ENCODE measurements at places on chromosomes 3 and 15. TPM values are rescaled to one million over a fixed set of nuclear protein-coding genes. Genes with fewer than 3 reads are reported as not detected.

DNA sequence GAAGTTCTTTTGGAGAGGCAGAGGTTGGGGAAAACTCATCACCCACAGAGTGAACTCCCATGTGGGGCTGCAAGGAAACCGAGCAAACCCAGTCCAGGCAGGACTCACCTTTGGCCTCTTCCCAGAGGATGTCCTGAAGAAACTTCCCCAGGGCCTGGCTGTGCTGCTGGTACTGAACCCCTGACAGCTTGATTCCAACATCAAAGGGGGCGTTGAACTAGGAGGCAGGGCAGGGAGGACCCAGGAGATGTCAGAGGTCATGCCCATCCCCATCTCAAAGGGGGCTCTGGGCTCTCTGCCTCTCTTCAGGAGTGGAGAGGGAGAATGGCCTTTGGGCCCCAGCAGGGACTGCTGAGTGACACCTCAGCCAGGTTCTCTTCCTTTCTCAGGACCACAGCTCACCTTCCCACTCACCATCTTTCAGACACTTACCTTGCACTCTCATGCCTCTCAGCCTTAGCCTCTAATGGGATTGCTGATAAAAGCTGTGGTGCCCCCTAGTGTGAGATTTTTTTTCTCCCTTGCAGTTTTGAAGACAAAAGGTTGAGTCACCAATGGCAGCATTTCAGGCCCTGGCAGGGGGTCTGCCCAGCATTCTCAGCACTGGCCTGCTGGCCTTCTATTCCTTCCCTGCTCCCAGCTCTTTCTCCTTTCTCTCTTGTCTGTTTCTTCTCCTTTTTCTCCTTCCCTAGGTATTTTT is 6.0 kb downstream of the GHRL start:
- H3K4me1 ChIP-seq, result peaks cover 42% of the 10 kb centered on the region
- H3K27ac ChIP-seq, result peak overlapping the region; percentile 14
- H3K4me3 ChIP-seq, result no peak overlapping the region
- DNase-seq, result peak; percentile 45

- no peak overlapping the region for H3K27ac ChIP-seq
- DNase-seq, result no peak
- no peaks in the 10 kb centered on the region for H3K27me3 ChIP-seq
- H3K4me3 ChIP-seq, result no peak overlapping the region
- no peaks in the 10 kb centered on the region for H3K36me3 ChIP-seq
Observed at GRCh38 chr3:70250492-70250891, 61.9 kb downstream of the MDFIC2 start.

DNA sequence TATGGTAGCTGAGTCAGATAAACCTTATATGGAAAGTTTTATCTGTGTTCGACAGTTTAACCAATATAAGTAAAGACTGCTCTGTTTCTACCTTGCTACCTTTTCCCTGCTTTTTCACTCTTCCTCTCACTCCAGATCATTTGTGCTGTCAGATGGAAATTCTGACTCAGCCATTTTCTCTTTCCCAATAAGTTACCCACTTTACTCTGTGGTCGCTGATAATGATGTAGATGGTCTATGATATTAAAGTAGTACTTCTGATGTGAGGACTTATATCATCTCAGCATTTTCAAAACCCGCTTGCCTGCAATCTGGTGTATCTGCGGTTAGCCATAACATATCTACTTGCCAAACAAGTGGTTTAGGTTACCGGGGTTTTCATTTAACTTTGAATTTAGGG is 15.0 kb upstream of the UTS2B start:
- H3K4me3 ChIP-seq, result no peak overlapping the region
- H3K4me1 ChIP-seq, result peaks cover 7% of the 10 kb centered on the region
- H3K27me3 ChIP-seq, result no peaks in the 10 kb centered on the region
- DNase-seq, result no peak

DNA sequence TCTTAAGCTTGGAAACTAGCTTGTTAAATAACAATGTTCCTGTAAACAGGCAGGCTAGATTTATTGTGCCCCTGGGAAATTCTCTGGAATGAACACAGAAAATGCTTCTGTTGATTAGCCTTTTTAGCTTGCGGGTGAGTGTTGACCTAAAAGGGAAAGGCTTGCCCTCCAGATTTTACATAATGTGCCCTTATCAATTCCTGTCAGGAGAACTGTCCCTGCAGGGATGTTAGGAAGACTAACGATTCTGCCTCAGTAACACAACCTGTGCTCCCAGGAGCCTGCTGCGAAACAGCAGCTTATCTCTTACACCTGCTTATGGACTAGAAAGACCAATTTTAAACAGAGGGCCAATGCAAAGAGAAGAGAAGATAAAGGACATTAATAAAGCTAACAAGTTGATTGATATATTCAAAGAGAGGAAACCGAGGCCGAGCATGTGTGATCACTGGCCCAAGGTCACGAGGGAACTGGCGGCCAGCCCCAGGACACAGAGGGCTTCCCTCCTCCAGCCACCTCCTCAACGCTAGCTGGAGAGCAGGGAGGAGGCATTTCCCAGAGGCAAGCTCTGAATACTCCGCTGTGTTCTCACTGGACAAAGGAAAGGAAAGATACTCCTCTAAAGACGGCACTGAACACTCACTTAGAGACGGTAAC is 48.4 kb upstream of the TJP1 start:
- DNase-seq, result no peak
- H3K36me3 ChIP-seq, result no peaks in the 10 kb centered on the region
- no peak overlapping the region for H3K4me3 ChIP-seq
- H3K27ac ChIP-seq, result no peak overlapping the region
- H3K27me3 ChIP-seq, result peaks cover 3% of the 10 kb centered on the region

DNA sequence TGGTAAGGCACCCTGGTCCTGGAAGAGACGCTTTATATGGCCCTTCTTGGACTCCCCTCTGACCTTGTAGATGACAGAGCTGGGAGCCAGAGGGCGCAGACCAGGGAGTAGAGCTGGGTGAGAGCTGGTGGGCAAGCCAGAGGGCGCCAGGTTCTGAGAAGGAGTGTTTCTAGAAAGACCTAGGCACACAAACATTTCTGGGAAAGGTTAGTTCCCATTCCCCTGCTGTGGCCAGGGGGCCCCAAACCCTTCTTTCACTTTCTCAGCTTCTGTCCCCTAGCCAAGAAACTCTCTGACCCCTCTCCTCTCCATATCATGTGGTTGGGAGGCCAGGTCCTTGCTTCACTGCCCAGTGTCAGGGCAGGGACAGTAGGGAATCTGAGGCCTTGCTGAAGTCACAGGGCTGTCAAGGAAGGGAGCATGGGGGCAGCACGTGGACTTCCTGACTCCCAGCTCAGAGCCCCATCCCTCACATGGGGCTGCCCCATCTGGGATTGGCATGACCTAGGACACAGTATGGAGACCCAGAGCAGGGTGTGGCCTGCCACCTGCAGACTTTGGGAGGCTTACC is 3.6 kb downstream of the HEMK1 start:
- peak overlapping the region; percentile 98 for H3K4me3 ChIP-seq
- no peaks in the 10 kb centered on the region for H3K27me3 ChIP-seq
- peaks cover 75% of the 10 kb centered on the region for H3K4me1 ChIP-seq
- H3K27ac ChIP-seq, result peak overlapping the region; percentile 97

DNA sequence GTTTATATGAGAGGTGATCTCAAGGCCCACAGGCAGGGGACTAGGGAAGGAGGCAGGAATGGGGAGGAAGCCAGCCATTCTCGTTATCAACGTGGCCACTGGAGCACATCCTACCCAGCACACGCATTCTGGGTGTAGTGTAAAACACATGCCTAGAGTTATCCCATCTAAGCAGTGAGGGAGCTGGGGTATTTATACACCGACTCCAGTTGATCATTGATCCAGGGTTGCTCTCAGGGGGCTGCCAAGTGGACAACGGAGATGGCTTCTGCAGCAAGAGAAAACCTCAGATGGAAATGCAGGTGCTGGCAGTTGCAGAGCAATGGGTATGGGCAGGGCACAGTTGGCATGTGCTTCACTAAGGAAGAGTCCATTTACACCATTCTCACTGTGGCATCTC is 30.4 kb upstream of the SYNM start:
- no peaks in the 10 kb centered on the region for H3K36me3 ChIP-seq
- H3K4me1 ChIP-seq, result peaks cover 7% of the 10 kb centered on the region
- no peak overlapping the region for H3K4me3 ChIP-seq
- peaks cover 14% of the 10 kb centered on the region for H3K27me3 ChIP-seq
- no peak overlapping the region for H3K27ac ChIP-seq

DNA sequence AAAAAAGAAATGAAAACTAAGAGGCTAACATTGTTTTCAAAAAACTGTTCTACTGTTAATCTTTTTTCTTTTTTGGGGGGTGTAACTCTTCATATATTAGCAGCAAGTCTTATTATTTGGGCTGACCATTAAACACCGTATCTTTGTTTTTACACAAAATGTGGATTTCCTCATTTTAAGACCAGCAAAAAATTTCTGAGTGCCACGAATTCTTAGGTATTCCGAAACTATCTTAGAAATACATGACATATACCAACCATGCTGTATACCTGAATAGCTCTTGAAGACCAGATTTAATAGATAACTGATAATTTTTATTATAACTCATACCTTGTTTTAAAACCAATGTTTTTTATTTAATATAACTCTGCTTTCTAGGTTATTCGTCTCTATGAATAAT is 620 bp upstream of the TTC23 start:
- H3K27me3 ChIP-seq, result no peaks in the 10 kb centered on the region
- peak overlapping the region; percentile 12 for H3K4me3 ChIP-seq
- peaks cover 28% of the 10 kb centered on the region for H3K4me1 ChIP-seq

The SHISA5 gene
- 337 TPM for total RNA-seq

The SERINC4 gene
- total RNA-seq, result 0.18 TPM

The TMEM207 gene
- total RNA-seq, result not detected

Measured in activated CD4-positive, alpha-beta memory T cell treated with anti-CD3 and anti-CD28 coated beads, Interleukin-2, amount 10 ng/mL, durations not matched to agents 7 days and 5 days (primary cell).